ENCODE measurements at places on chromosomes 12 and 14. TPM values are rescaled to one million over a fixed set of nuclear protein-coding genes. Genes with fewer than 3 reads are reported as not detected.
A peak's percentile ranks its signal among the peaks of the same experiment; 100 is the strongest.

GRCh38 chr12:95440401-95440800 is 33.6 kb upstream of the METAP2 start:
- no peak for DNase-seq

GRCh38 chr12:132089407-132089910 is 54.7 kb downstream of the DDX51 start:
- no peak for DNase-seq

DNA sequence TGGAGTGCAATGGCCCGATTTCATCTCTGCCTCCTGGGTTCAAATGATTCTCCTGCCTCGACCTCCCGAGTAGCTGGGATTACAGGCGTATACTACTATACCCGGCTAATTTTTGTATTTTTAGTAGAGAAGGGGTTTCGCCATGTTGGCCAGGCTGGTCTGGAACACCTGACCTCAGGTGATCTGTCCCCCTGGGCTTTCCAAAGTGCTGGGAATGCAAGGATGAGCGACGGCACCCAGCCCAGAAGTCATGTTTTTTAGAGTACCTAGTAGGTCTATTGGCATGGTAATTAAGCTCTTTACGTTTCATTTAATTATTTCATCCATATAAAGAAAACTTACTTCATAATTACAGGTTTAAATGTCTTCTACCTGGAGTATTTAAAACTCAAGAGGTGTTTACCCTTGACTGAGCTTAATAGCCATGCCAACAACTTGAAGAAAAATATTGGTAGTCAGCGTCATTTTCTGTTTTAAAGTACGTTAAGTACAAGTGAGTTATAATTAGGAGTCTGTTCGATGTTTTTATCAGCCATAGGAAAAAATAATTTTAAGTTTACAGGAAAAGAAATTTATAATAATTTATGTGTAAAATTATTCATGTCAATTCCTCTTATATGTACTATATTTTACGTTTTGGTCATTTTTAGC is 4.0 kb downstream of the TMPO start:
- DNase-seq = no peak

DNA sequence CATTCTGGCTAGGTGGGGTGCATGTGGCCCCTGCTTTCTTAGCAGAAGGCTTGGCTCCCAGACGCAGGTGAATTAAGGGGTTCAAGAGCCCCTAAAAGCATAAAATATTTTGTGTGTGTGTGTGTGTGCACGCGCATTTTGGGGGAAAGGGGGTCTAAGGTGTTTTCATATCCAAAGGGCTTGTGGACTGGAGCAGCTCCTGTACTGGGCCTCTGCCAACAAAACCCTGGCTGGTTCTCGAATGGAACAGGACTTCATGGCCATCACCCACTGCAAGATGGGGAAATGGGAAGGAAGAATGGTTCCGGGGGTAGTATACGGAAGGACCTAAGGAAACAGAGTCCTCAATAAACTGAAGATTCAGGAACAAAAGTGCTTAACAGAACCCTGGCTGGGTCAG is 3.9 kb upstream of the ATN1 start:
- DNase-seq = no peak

DNA sequence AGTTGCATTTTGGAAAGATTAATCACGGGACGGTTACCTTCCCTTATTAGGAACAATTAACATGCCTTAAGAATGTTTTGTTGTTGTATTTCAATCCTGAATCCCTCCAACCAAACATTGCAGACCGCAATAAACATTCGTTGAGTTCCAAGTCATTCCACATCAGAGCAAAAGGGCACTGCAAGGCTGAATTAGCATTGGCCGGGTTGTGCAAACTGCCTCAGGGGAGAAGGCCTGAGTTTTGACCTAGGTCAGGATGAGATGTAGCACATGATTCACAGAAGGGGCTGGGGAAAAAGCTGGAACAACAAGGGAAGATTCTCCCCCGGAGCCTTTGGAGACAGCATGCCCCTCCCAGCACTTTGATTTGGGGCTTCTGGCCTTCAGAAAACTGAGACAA is 82.1 kb upstream of the BDKRB2 start:
- DNase-seq = no peak

DNA sequence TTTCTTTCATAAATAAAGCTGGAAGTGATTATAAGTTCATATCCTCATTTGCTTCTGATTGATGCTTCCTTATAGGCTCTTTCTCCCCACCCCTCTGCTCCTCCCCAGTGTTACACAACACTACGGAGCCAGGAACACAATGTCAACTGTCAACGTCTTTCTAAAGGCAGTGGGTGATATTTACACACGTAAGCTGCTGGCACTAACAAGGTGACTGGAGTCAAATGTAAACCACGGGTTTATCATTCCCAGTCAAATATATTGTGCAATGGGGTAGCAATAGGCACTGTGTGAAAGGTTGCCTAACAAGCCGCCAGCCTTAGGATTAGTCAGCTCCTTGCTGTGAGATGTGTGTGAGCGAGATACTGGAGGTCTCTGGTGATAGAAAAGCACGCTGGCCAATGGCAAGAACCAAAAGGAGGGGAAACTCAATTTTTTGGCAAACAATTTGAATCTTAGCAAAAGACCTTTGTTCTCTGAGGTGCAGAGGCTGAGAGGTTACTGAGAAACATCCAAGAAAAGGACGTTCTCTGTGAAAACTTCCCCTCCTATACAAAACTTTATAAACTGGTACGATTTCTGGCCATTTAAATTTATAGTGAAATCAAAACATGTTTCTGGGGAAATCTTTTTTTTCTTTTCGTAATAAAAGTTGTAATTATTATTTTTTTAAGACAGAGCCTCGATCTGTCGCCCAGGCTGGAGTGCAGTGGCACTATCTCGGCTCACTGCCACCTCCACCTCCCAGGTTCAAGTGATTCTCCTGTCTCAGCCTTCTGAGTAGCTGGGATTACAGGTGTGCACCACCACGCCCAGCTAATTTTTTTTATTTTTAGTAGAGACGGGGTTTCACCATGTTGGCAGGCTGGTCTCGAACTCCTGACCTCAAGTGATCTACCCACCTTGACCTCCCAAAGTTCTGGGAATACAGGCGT is 22.3 kb upstream of the HECTD1 start:
- DNase-seq = no peak

GRCh38 chr14:101110729-101111619 is 207.5 kb upstream of the RTL1 start:
- DNase-seq = peak; percentile 14

- DNase-seq = no peak
These were observed 211.9 kb upstream of the BMP4 start for GRCh38 chr14:54168489-54168888.

GRCh38 chr12:34406228-34406995 is 384.1 kb downstream of the ALG10 start:
- no peak for DNase-seq

DNA sequence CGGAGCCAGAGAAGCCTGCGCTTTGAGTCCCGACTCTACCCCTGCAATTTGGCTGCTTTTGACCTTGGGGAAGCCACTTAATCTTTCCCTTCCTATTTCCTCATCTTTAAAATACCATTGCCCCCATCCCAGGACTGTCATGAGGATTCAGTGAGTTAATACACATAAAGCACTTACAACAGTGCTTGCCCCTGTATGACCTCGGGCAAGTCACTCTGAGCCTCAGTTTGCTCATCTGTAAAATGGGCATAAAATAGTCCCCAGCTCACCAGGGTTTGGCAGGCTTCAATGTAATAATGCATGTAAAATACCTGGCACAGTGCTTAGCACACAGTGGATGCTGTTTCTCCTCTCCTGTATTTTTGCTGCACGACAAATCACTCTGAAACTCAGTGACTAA is 278.7 kb upstream of the PWP1 start:
- DNase-seq = no peak

- no peak for DNase-seq
These were observed 34.1 kb upstream of the SPTSSA start for GRCh38 chr14:34496007-34496678.

- no peak for DNase-seq
These were observed 41.3 kb upstream of the SYCP3 start for GRCh38 chr12:101780599-101780998.

GRCh38 chr12:3160081-3160480 is 82.9 kb downstream of the TSPAN9 start:
- DNase-seq = no peak

DNA sequence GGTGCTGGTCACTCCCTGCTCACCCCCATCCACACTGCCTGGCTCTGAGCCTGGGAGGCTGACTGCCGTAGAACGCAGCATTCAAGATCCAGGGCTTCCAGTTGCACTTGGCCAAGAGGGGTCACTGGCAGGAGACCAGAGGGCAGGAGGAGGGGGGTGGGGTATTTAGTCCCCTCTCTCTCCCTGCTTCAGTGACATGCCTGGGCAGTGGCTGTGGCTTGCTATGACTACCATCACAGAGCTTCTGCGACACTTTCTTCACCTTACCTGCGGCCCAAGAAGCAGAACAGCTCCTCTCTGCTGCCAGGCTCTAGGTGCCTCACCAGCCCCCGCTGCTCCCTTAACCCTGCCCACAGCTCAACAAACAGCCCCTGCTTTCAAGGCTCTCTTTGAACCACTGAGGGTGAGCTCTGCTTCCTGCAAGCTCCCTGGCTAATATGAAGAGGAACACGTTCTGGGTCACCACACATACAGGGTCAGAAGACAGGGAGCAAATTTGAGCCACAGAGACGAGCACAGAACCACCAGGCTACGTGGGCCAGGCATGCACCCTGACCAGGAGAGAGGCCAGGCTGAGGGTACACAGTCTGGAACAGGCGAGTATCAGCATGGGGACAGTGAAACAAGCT is 55.7 kb downstream of the ITPK1 start:
- peak; percentile 49 for DNase-seq

- no peak for DNase-seq
These were observed 38.1 kb upstream of the SLC2A13 start for GRCh38 chr12:40144023-40144422.

Gene HOXC6
- not detected for total RNA-seq

Gene KLRC2
- total RNA-seq = 1.9 TPM

Gene SLCO1A2
- 0.05 TPM for total RNA-seq

Gene RBP5
- 0.69 TPM for total RNA-seq

Data from naive thymus-derived CD8-positive, alpha-beta T cell (primary cell).